Lung (tissue), 17 donors: ENCODE measurements at places on chromosomes 1 and 21. TPM values are rescaled to one million over a fixed set of nuclear protein-coding genes. Genes with fewer than 3 reads are reported as not detected.

GRCh38 chr1:203422116-203422515, 53.5 kb upstream of the PRELP start:
- DNase-seq = no peak

GRCh38 chr1:37175666-37176215, 141.4 kb upstream of the GRIK3 start:
- no peak for DNase-seq

DNA sequence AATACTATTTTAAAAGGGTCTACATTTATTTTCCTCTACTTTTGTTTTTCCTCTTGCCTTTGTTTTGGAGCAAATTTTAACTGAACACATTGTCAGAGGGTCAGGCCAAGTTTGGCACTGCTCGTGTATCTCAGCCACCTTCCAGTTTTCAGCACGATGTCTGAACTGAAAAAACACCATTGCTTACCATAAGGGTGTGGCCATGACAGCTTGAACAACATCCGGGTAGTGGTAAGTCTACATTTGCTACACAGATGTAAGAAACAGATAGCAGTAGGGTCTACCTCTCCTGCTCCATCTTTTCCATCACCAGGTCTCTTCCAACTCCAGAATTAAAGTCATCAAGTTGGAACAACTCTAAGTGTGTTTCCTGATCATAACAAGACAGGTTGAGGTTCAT, 4.2 kb downstream of the HIVEP3 start:
- no peak for DNase-seq

DNA sequence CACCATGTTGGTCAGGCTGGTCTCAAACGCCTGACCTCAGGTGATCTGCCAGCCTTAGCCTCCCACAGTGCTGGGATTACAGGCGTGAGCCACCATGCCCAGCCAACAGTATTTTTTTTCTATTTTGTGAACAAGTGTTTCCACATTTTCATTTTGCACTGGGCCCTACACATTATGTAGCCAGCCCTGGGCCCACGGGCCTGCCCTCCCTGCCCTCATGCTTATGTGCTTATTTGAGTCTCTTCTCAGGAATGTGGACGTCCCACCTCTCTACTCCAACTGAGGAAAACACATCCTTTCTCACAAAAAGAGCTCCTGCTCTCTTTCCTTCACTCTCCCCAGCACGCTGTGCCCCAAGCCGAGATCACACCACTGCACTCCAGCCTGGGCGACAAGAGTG, 13.5 kb upstream of the ZBED6 start:
- DNase-seq = no peak

GRCh38 chr1:232859216-232859615, 54.0 kb downstream of the MAP10 start:
- no peak for DNase-seq

GRCh38 chr21:34771512-34772028, 102.8 kb downstream of the CLIC6 start:
- DNase-seq = no peak

DNA sequence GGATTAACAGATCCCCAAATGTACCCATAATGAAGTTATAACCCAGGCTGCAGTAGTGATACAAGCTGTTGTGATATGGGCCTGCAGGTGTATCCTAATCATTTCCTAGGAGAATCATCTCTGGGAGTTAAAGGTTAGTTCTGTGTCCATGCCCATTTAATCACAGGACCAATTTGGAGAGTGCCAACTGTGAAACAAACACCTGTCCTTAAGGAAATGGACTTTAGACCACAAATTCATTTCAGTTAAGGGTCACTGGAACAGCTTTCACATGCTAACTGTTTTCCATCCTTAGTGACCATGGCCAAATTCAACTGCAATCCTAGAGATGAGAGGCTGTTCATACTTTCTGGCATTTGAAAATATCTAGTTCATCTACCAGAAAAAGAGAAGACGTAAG, 160.9 kb downstream of the GPATCH2 start:
- DNase-seq = no peak

GRCh38 chr1:32991819-32992488, 27.3 kb upstream of the RNF19B start:
- DNase-seq = no peak

DNA sequence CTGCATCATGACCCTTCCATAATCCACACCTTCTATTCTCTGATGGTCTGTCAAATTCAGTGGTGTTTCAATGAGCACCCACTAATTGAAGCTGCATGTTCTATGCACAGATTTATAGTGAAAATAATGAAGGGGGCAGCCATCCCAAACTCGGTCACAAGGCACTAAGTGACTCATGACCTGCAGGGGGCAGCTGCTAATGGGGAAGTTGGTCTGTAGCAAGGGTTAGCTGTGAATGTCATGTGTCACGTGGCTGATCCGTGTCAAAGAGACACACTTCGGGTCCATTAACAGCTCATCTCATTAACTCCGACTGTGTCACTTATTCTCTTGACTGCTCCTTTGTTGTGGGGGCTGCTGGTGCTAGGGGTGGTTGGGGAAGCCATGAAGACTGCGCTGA, 306.6 kb downstream of the PCP4 start:
- no peak for DNase-seq

DNA sequence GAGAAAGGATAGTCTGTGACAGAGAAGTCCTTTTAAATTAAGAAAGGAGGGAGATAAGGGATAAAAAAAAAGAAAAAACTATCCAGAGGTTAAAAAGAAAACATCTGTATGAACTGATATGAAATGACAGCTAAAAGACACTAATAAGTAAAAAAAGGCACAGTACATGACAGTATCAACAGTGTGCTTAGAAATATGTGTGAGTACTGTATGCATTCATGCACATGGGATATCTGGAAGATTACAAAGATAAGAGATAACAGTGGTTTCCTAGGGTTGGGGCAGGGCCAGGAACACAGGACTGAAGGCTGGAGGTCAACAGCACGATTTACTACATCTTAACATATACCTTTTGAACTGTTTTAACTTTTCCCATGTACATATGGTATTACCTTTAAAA, 13.3 kb downstream of the PTP4A2 start:
- no peak for DNase-seq

- DNase-seq = no peak
Observed at GRCh38 chr21:45262041-45262581, 25.6 kb downstream of the POFUT2 start.

- no peak for DNase-seq
Observed at GRCh38 chr1:50582346-50582745, 159.1 kb upstream of the DMRTA2 start.

DNA sequence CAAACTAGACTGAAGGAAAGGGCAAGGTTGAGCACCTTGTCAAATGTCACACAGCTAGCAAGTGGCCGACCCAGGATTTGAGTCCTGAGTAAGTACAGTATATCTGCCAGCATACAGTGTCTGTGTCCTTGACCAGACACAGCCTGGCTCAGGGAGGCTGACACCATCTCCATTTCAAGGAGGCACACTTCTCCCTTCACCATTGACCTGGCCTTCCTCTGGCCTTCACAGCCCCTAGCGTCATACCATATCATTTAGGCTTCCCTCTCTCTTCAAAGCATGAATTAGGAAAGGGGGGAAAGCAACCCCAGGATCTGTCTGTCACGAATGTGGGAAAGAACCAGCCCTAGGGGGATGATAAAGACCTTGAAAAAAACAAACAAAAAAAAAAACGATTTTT, 155.6 kb downstream of the PLPP3 start:
- no peak for DNase-seq

DNA sequence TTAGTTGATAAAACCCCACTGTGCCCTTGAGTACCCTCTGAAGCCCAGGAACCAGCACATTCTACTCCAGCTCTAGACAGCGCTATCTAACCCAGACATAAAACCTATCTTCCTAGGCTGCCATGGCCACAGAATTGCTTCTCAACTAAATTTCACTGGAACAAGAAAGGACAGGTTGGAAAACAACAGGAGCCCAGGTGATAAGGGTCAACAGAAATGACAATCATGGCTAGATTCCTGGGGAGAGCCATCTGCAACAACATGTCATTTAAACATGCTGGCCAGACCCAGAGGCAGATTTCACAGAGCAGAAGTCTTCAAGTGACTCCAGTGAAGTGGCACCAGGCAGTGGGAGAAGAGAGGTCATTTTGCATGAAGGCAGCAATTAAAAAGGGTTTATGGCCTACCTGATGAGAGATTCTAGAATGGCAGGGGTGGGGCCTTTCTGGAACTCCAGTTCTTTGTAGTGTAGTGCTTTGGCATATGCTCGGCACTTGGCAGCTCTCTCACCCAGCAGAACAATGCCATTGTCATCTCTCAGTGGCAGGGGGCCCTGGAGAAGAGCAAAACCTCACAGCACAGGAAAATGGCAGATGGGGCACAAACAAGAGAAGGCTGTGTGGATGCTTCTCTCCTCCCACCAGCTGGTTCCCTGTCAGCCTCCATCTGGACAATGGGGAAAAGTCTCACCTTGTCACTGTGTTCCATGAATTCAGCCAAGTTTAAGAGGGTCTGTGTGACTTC, 9.9 kb downstream of the ANGPTL7 start:
- no peak for DNase-seq

DNA sequence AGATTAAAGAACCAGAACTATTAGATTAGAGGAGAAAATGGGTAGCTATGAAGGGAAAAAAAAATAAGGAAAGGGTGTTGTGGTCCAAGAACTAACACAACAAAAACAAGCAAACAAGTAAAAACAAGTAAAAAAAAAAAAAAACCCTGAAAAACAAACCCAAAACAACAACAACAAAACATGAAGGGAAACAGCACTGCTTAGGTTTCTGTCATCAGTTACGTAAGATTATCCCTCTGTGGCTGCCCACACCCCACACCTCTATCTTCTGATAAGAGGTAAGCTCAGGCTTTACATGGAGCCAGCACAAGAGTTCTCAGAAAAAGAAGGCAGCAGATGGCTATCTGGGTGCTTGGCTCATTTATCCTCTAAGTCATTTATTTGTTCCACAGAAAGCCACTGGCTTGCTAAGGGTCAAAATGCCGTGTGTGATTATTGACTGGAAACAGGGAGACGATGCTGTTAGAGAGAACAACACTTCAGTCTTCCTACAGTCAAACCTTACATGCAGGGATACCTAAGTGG, 57.5 kb downstream of the KIAA0319L start:
- no peak for DNase-seq

The GPR153 gene
- polyA plus RNA-seq = 4.3 TPM

The SYT2 gene
- polyA plus RNA-seq = 0.01 TPM

The LAMTOR2 gene
- polyA plus RNA-seq = 143 TPM

The FAM72C gene
- polyA plus RNA-seq = 0.39 TPM

The LCE3D gene
- polyA plus RNA-seq = not detected

The ZNF593 gene
- polyA plus RNA-seq = 90.4 TPM

The C1orf21 gene
- polyA plus RNA-seq = 16.2 TPM
